ENCODE measurements at places on chromosomes 3 and 15.

GRCh38 chr3:130276203-130276803 lies 69.2 kb upstream of the COL6A5 start:
- DNase-seq: no peak

GRCh38 chr3:188974856-188975599 lies 196.7 kb upstream of the TPRG1 start:
- no peak for DNase-seq

GRCh38 chr3:120427201-120427600 lies 23.6 kb downstream of the FSTL1 start:
- DNase-seq: no peak

DNA sequence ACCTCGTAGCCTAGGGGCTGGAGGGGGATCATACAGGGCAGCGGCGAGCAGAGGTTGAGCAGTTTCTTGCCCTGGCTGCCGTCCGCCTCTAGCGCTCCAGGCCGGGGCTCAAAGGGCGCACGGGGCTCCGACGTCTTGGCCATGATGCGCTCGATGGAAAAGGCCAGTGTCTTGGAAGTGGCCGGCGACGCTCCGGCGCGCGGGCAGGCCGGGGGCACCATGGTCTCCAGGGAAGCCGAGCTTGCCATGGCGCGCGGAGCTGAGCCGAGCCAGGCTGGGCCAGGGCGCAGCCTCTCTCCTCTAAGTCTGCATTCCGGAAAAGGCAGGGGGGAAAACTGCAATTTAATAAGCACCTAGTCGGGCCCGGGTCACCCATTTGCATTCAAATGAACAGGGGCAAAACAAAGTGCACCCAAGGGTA lies 719 bp downstream of the FEZF2 start:
- DNase-seq: no peak
